LHCN-M2 (cell line): ENCODE measurements at places on chromosomes 4 and X.
A peak's percentile ranks its signal among the peaks of the same experiment; 100 is the strongest.

- peak; percentile 18 for DNase-seq
These were observed 7.6 kb upstream of the KLHL2 start for GRCh38 chr4:165199722-165200121.

DNA sequence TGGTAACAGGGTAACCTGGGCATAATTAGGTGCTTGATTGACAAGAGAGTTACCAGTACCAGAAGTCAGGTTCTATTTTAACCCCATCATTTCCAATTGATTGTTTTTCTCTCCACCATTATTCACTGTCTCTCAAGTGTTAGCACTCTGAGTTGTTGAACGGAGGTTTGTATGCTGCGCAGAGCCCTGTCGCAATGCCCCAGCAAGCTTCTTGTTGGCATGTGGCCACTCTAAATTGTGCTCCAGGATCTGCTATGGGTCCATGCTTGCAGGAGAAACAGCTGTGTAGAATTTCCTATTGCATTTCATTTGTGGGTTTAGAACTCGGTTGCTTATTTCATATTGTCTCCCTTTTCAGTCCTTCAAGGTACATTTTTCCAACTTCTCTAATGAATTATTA lies 98.2 kb downstream of the KLHL8 start:
- DNase-seq: no peak

- peak; percentile 55 for DNase-seq
These were observed 60.7 kb upstream of the ABCG2 start for GRCh38 chr4:88219099-88219498.

DNA sequence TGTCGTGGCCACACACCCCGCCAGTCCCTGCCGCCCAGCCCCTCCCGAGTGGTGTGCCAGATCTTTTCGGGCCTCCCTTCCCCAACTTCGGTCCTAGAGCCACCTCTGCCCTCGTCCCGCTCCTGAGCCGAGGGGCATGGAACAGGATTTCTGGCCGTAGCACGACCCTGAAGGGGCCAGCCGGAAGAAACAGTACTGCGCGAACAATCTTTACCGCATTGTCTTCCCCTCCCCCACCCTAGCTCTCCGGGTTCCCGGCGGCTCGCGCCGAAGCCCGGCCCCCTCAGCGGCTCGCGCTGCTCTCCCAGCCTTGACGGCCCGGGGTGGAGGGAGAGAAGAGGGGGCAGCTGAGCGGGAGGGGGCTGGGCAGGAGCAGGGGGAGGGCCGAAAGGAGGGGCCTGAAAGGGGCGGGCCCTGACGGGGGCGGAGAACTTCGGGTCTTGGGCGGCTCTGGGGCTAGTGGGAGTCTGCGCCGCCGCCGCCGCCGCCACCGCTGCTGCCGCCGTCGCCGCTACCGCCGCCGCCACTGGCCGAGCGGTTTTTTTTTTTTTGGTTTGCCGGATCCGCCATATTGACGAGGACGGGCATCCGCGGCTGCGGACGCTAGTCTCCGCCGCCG lies at the start of gene USP9X:
Gene USP9X, plus strand, starts transcription at position 553 of the 619 bp plus-strand sequence. CDS start 38,184 bp downstream, outside the sequence.
- peak; percentile 82 for DNase-seq

DNA sequence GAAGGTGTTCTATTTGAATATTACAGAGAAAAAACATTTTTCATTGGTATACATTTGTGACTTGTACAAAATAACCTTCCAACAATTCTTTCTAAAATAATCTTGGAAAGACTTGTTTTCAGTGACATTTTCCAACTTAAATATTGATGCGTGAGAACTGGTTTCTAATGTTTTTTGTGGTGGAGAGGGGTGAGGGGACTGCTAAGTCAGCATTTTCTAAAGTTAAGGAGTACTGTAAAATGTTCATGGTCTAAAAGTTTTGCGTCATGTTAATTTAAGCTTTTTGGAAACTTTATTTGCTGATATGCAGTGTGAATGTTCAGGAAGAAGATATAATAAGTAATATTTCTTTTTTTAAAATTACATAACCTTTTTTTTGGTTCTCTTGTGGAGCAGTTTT lies 229.3 kb downstream of the MAGEB5 start:
- DNase-seq: no peak
